ENCODE measurements at places on chromosomes 1 and 21.

DNA sequence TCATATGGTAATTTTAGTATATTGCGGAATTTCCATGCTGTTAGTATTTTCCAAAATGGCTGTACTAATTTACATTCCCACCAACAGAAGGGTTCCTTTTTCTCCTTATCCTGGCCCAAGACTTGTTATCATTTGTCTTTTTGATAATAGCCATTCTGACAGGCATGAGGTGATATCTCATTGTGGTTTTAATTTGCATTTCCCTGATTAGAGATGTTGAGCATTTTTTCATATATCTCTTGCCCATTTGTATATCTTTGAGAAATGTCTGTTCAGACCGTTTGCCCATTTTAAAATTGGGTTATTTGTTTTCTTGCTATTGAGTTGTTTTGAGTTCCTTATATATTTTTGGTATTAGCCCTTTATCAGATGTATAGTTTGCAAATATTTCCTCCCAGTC is 14.0 kb downstream of the CAPZA1 start:
- no peak for DNase-seq

DNA sequence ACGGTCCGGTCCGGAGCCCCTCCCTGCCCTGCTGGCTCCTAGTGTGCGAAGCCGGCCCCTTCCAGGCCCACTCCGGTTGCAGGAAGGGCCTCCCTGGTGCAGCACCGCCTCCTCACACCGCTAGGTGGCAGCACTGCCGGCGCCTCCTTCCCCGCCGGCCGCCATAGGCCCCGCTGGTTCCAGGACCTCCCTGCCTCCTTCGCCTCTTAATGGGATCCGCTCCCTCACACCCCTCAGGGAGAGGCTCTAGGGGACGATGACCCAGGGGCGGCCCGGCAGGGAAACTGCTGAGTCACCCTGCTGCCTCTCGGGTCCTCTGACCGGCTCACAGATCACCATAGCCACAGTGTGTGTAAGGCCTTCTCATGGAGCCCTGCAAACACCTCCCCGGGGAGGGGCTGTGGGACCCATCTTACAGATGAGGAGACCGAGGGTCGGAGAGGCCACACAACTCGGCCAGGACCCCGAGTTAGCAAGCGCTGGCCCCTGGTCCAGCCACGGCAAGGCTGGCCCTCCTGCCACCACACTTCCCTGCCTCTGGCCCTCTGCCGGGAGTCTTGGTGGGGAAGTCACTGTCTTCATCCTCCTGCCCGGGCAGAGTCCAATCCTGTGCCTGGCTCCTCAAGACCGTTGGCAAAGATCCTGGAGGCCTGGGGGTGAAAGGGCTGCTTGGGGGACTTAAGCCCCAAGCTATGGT is 1.6 kb upstream of the AJAP1 start:
- peak; percentile 78 for DNase-seq

DNA sequence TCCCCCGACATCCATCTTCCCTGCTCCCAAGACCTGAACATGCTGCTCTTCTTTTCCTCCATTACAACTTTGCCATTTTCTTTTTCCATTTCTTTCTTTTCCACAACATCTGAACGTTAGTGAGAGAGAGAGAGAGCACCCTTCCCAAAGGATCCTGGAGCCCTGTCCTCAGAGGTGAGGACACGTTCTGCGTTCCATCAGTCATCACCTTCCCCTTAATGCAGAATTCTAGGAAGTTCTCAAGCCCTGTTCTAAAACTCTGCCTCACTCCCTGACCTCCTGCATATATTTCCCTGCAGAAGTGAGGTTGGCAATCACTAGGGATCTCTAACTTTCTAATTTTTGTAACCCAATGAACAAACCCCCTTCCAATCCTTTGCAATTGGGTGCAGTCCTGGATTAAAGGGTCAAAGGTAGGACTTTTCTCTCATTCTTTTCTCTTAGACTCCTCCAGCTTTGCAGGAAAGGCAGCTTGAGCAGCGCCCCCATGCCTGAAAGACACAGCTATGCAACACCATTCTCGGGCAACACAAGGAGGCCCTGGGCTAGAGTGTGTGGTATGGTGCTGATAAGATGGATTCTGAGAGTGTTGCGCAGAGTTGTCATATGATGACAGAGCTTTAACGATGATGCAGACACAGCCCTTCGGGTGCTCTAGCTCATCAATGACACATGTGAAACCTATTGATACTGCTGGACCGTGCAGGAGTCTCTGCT is 59.2 kb upstream of the TNR start:
- no peak for DNase-seq

DNA sequence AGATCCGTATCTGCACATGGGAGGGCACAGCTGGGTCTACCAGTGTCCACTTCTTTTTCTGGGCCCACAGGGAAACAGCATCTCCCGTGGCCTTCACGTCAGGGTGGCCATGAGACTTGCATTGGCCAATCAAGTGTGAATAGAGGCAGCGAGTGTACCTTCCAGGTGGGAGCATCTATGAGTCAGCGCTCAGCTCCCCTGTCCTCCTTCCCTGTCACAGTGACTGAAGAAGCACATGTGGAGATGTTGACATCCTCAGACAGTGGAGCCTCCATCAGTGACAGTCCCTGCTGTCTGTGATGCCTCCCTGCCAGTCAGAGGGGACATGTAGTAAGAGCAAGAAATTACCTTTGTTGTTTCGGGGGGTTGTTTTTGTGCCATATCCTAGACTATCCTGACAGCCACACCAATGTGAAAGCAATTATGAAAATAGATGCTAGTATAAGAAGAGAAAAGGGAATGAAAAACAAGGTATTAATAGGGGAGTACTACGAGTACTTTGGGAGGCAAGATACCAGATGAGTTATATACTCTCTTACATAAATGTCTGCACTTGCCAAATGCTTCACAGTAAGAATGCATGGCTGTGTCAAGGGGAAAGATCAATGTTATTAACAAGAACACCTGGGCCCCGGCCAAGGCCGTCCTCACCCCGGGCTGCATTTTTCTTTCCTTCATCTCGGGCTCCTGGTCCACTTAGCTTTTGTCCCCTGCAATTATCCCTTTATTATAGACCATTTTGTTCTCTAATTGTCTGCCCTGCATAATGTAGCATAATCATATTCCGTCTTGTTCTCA is 86.0 kb downstream of the MATN1 start:
- DNase-seq, result no peak

DNA sequence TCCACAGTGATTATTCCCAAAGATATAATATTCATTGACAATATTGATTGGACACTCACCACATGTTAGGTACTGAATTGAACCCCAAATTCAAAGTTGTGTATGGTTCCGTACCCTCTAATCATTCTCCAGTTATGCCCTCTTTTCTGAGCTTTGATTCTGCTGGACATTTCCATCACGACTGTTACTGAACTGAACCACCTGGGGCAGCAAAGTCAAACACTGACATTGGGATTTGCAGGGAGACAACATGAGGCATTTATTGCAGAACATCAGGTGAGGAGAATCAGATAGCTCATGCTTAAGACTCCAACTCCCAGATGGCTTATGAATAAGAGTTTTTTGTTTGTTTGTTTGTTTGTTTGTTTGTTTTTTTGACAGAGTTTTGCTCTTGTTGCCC is 420.9 kb downstream of the DISC1 start:
- no peak for DNase-seq

GRCh38 chr1:52916241-52916975 is 5.1 kb downstream of the ECHDC2 start:
- no peak for DNase-seq

DNA sequence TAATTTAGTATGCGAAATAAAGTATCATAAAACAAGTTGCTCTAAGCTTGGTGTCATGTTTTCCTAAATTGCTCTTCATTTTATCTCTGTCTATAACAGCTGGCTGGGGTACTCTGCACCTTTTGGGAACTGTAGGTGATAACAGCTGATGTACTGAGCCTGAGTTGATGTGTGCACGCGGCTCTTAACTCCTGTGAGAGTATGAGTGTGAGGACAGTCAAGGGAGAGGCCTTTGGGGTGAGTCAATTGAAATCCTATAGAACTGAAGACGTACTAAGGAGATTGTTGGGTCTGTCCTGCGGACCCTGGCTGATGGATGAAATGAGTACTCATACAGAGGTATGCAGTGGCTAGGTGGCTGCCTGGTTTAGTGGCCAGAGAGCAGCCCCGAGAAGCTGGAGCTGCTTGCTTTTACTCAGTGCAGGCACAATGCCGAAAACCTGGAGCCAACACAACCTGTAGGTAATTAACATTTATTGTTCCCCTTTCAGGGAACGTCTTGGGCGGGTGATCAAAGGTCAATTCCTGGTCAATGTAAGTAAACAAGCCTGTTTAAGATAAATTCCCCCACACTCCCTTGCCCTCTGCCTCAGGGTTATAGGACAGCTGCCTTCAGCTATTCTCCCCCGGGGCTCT is 188.5 kb downstream of the PRDM2 start:
- no peak for DNase-seq

GRCh38 chr1:58783090-58783992 is 506 bp downstream of the JUN start:
- no peak for DNase-seq

DNA sequence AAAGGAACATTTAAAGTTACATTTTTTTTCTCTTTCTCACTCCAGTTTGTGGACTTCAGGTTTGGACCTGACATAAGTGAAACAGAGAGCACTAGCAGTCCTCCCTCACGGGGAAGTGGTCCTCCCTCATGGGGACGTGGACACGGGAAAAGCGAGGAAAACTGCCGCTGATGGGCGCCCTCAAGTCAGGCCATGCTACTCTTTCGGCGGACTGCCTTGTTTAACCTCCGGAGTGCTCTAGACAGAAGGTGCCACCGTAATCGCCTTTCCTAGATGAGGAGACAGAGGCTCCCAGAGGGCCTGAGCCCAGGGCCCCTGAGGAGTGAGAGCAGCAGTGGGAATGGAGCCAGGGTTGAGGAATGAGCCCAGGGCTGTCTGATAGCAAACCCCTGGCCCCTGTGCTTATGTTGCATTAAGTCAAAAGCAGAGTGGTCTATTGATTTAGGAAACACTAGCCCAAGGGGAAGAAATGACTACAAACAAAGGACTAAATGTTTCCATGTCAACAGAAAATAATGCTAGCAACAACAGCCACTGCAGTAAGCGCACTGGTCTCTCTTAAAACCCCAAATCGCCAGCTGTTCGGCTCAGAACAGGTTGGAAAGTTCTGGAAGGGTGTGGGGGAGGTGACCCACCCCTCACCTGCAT is 84.1 kb downstream of the DMRTB1 start:
- DNase-seq, result no peak

DNA sequence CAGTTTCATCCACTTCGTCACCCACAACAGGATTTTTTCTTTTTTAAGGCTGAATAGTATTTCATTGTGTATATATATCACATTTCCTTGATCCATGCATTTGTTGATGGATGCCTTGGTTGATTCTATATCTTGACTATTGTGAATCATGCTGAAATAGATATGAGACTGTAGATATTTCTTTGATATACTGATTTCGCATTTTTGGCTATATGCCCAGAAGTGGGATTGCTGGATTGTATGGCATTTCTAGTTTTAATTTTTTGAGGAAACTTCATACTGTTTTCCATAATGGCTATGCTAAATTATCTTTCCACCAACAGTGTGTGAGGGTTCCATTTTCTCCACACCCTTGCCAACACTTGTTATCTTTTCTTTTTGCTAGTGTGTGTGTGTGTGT is 5.0 kb downstream of the GUCA2B start:
- no peak for DNase-seq

DNA sequence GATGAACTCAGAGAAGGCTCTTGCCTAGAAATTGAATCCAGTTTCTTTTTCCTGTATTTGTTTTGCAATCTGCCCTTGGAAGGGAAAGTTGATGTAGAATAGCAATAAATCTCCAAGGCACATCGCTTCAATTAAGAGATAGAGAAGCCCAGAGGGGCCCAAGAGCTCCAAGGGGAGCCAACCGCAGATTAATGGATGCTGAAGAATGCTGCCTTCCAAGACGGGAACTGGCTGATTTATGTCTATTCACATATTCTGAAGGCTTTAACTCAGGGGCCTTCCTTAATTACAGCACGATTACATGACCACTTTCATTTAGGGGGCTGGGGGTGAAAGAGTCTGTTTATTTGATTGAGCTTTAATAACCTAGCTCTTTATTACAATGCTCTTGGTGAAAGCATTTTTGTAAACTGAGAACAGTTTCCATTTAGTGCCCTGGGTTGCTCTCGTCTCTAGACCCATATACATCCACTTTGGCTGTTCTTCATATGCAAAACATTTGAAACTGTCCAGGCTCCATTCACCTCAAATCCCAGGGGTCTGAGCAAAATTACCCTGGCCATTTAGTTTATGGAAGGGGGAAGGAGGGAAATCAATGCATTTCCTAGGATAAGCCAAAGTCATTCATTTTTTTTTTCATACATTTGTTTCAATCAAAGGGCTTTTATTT is 87.4 kb upstream of the CLDN14 start:
- DNase-seq, result no peak

DNA sequence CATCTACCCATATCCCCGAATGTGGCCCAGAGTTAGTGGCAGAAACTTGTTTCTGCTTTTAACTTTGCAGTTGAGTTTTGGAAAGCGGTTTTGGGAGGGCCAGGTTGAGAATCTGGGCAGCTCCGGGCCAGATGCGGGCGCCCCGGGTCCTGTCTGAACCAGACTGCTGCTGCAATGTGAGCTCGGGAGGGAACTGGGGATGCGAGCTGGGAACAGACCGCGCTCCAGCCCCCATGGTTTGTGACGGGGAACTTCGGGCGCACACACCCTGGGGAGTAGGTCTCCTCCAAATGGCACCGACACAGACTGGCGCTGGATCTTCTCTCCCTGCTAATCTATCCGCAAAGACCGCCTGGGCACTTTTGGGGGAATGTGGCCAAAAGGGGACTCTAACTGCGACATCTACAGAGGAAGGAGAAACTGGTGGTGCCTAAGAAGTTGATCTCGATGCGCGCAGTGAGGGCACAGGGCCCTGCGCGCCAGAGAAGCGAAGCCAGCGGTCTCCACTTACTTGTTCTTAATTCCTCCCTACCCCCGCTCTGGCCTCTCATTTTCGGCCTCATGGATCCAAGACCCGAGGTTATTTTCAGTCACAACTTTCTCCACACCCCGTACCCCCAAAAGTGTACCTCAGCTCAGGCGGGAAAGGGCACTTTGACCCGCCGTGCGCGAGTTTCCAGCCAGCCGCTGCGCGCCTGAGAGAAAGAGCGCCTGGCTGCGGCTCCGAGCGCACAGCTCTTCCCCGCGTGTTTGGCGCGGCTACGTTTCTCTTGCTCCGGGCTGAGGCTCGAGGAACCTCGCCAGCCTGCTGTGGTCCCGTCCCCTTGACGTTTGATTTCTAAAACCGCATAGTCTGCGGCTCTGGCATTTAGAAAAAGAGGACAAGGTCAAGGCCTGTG is 411.0 kb upstream of the ESRRG start:
- no peak for DNase-seq

GRCh38 chr1:217542837-217543236 is 88.1 kb downstream of the GPATCH2 start:
- no peak for DNase-seq

GRCh38 chr1:222081859-222082258 is 340.0 kb upstream of the DUSP10 start:
- DNase-seq, result no peak

DNA sequence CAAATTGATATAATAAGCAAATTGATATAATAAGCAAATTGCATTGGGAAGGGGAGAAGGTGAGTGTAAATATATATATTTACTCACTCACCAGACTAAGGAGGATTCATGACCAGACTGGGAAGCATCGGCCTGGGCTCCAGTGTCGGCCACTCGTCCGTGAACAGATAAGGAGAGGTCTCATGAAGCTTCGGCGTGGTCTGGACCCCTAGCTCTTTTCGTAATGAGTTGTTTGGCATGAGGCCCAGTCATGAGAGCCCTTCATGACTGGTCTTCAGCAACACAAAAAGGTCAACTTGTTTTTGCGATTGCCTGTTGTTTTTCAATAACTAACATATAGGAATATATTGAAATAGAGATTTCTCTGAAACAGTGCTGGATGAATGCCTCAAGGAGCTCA is 222.9 kb upstream of the KCNK2 start:
- no peak for DNase-seq

GRCh38 chr1:7247158-7247557 is 461.9 kb downstream of the CAMTA1 start:
- DNase-seq, result no peak

Data from activated T-cell treated with anti-CD3 and anti-CD28 coated beads, Interleukin-2, amount 50 U/mL, for 48 hours (primary cell).